ENCODE measurements at places on chromosomes 7 and 10. TPM values are rescaled to one million over a fixed set of nuclear protein-coding genes. Genes with fewer than 3 reads are reported as not detected.

DNA sequence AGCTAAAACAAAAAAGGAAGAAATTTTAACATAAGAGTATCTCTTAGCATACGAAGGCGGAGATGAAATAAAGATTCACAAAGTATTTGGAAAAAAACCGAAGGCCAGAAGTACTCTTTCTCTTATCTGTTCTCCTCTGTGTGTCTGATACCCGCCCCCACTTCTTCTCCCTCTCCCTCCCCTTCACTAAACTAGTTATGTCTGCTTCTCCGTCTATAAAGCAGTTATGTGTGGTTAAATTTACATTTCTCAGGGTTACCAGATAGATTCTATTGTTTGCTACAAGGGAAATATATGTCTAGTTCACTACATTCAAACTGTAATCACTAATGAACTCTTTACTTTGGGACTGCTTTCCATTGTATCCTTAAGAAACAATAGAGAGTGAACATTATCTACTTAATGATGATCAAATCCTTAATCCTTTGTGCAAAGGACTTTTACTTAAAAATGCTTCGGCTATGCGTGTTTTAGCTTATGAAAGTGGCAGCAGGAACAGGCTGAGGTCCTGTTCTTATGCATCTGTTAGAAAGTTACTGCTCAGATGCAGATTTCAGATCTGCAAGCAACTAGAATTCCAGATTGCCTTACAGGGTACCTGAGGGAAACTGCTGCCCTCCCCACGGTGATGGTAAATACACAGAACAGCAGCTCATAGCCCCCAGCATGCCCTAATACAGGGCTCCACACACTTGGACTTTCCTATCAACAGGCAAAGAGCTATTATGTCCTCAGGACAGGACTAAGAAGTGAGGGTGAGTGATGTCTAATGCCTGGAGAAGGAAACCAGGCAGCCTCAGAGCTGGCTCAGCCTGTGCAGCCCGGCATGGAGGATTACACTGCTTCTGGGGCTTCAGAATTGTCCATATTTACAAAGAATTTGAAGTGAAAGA lies 273.3 kb downstream of the FZD1 start:
- DNase-seq, result no peak

GRCh38 chr10:9613338-9614075 lies 1404.2 kb upstream of the CELF2 start:
- DNase-seq, result no peak

- no peak for DNase-seq
Observed at GRCh38 chr7:47383072-47383471, 198.8 kb downstream of the TNS3 start.

Gene NRG3
- not detected for total RNA-seq

- no peak for DNase-seq
Observed at GRCh38 chr7:83077328-83077727, 85.4 kb downstream of the PCLO start.

Gene FAM20C
- total RNA-seq, result 16.0 TPM

Gene DUSP5
- 15.0 TPM for total RNA-seq

DNA sequence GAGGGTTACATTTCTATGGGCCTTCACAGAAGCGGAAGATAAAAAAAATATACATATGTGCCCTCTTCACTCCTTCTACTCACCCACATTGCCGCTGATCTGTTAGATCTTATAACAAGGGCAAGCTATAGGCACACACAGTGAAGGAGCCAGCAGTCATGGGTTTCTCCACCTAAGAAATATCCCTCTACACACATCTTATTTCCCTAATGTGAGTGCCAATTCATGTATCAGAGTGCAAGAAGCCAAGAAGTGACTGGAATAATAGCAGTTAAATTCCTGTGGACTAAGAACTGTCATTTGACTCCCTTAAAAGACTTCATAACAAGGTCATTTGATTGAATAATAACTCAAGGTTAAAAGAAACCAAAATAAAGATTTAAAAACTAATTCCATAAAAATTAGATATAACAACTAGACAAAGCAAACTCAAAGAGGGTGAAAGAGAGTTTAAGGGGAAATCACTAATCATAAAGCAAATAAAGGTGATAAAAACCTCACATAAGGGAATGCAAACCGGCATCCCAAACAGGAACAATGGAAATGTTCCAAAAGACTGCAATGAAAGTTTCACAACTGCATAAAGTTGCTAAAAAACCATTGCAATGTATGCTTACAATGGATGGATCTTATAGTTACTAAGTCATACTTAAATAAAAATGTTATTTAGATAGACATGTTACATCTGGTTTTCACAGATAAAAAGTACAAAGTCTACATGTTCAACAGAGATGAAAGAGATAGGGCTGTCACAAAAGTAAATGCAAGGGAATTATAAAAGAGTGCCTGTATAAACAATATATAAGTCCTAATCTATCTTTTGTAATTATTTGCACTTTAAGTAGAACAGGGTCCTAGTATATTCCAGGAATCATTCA lies 42.8 kb downstream of the ARHGAP21 start:
- no peak for DNase-seq
